Stimulated activated CD4-positive, alpha-beta T cell treated with anti-CD3 and anti-CD28 coated beads, Interleukin-12 subunit alpha, Interleukin-12 subunit beta, amount 100 ng/mL, for 24 hours (primary cell): ENCODE measurements at places on chromosomes 16 and 17.

DNA sequence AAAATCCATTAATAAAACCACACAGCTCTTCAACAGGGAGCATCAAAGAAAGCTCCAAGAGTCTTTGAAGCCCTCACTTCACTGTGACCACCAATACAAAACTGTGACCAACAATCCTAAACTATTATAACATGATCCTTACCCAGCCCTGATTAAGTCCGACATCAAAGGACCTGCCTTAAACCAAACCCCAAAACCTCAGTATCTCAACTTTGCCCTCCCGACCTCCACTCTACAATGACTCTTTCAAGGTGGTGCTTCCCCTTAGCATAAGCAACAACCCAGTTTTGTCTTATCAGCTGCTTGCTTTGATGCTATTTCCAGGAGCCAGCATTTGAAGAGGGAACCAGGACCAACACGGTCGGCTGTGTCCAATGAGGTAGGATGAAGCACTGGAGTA is 8.5 kb upstream of the PRSS22 start:
- DNase-seq: no peak

DNA sequence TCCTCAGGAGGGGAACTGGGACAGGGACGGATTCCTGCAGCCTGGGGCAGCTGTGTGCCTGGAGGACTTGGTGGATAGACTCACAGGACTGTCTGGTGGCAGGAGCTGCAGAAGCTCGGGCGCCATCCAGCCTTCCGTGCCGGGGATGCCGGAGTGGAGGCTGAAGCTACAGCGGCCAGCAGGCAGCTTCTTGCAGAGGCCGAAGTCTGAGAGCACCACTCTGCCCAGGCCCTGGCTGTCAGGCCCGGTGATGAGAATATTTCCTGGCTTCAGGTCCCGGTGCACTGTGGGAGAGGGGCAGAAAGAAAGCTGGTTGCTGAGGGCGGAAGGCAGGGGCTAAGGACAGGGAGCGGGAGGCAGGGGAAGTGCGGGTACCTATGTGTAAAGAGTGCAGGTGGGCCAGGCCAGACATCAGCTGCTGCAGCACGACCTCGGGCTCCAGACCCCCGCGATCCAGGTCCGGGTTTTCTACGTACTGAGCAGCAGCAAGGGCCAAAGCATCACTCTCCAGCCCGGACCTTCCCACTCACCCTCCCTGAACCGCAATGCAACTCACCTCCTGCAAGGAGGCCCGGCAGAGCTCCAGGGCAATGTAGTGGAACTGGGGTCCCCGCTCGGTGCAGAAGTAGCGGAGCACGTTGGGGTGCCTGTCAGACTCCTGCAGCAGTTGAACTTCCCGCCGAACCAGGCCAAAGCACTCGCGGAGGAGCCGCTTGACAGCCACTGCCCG is 16.1 kb downstream of the PLK1 start:
- DNase-seq: no peak

DNA sequence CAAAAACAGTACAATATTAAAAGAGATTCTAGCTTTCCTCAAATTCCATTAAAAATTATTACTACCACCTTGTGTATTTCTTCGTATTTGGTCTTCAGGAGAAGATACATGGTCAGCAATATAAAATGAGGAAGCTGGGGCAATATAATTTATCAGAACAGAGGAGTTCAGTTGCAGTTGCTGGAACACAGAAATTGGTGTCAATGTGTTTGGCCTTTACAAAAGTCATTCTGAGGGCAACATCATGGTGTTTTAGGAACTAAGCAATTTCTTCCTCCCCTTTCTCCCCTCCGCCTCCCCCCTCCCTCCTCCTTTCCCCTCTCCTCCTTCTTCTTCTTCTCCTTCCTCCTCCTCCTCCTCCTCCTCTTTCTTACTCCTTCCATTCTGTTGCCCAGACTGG is 102.1 kb downstream of the YPEL2 start:
- no peak for DNase-seq

- DNase-seq: no peak
Observed at GRCh38 chr17:45942284-45942683, 47.9 kb downstream of the MAPT start.

DNA sequence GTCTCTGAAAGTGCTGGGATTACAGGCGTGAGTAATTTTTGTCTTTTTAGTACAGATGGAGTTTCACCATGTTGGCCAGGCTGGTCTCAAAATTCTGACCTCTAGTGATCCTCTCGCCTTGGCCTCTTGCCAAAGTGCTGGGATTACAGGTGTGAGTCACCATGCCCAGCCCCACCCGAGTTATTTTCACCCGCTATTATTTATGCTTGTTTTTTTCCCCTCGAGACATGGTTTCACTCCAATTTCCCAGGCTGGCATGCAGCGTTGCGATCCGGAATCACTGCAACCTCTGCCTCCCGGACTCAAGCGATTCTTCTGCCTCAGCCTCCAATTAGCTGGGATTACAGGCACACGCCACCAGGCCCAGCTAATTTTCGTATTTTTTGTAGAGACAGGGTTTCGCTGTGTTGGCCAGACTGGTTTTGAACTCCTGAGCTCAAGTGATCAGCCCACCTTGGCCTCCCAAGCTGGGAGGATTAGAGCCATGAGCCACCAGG is 9.2 kb downstream of the RPL23 start:
- no peak for DNase-seq

- DNase-seq: no peak
Observed at GRCh38 chr17:39576187-39576586, 31.5 kb downstream of the NEUROD2 start.

DNA sequence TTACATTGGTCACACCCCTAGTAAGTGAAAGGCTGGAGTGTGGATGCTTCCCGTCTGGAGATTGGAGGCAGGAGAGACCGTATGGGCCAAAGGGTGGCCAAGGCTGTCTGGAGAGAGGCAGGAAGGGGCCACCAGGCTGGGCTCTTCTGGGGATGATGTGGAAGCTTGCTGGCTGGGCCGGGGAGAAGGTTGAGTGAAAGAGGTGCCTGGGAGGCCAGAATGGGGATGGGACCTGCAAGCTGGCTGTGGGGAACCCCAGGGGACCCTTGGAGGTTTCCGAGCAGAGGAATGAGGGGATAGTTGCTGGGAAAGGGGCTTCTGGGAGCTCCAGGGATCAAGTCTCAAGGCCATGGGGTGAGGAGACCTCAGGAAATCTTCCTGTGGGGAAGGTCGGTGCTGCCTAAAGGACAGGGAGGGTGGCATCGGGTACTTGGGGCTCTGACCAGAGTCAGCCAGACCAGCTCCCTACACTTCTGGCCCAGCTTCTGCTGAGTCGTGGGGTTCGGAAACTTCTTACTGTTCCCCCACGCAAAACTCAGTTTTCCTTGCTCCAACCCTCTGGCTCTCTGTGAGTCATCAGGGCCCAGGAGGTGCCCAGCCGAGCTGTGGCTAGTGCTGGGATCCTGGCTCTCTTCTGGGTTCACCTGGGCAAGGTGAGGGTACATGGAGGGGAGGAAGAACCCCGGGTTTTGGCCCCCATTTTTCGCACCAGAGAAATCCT is 3.1 kb downstream of the MRC2 start:
- DNase-seq: no peak

DNA sequence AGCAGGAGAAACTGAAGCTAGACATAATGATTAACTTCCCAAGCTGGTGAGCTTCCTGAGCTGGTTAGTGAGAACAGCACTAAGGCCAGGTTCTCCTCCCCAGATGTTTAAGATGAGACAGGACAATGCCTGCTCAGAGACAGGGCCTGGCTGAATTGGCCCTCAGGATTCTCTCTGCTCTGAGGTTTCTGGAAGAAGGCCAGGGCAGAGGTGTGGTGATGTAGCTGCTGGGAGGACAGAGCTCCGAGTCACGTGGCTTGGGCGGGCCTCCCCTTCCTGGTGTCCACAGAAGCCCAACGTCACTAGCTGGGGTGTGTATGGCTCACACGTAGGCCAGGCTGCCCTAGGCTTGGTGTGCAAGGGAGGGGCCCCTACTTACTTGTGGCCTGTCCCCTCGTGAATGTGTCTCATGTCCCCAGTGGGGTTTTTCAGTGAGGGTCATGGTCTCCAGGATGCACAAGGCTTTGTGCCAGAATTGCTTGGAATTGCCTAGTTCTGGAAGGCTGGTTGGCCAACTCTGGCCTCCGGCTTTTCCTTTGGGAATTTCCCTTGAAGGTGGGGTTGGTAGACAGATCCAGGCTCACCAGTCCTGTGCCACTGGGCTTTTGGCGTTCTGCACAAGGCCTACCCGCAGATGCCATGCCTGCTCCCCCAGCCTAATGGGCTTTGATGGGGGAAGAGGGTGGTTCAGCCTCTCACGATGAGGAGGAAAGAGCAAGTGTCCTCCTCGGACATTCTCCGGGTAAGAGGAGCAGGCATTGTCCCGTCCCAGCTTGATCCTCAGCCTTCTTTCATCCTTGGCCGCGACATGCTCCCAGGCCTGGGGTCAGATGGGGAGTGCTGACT is 3.4 kb downstream of the NOD2 start:
- no peak for DNase-seq

DNA sequence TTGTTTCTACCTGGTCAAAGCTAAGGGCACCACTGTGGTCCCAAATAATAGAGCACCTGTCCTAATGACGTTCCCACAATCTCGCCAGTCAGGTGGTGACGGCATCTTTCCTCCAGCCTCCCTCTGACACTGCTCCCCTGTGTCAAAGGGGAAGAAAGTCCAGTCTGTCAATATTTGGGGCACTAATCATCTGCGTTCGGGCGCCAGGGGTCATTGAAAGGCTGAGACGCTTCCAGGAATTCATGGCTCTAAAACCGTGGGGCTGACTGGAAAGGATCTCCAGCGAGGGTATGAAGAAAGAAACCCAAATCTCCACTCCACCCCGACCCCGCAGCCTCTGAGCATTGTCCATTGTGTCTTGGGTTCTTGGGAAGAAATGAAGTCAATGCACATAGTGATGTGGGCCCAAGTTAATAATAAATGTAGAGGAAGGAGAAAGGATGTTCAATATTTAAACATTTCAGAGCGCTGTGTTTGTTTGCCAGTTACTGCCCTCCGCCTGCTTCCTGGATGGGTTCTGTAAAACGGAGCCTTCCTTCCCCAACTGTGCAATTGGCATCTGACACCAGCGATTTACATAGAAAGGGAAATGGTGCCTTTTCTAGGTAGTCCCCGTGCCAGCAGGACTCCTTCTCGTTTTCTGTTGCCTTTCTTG is 103.2 kb downstream of the SOCS1 start:
- no peak for DNase-seq

- no peak for DNase-seq
Observed at GRCh38 chr16:87552072-87552718, 50.1 kb upstream of the JPH3 start.

DNA sequence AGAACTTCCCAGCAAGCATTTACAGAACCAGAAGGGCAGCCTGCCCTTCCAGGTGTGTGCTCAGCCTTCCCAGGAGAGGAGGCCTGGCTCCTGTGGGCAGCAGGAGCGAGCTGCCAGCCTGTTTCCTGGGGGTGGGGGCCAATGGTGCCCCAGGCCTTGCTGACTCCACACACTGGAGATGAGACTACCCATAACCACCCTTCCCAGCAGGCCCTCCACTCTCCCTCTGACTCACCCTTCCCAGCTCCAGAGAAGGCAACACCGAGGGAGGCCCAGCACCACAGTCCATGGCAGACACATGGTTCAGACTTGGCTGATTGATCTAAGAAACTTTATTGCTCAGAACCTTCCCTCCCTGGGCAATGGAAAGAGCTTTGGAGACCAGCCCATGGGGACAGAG is 1.8 kb upstream of the PRSS53 start:
- no peak for DNase-seq

DNA sequence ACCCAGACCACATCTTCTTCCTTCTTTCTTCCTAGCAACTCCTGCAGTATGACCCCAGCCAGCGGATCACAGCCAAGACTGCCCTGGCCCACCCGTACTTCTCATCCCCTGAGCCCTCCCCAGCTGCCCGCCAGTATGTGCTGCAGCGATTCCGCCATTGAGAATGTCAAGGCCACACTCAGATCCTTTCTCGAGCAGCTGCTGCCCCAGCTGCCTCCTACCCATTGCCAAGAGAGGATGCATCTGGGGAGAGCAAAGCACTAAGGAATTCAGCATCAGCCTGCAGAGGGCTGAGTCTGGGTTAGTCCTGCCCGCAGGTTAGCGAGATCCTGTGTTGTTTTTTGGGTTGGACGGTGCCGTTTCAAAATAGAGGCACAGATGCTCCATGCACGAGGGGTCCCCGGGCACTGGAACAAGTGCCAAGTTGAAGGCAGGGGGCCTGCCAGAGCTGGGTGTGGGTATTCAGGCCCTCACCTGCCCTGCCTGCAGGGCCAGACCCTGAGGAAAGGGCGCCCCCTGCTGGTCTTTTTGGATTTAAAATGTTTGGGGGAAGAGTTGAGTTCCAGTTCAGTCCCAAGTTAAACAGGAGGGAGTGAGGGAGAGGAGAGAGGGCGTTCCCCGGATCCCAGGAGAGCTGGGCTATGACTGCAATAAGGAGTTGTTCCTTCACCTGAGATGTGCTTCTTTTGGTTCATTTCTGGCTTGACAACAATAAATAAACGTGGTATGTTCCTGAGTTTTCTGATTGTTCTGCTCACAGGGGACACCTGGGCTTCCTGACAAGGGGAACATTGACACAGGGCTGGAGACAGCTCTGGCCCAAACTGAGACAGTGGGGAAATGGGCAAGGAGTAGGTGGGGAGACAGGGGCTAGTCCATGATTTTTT is 4.9 kb downstream of the CDK3 start:
- peak; percentile 63 for DNase-seq

GRCh38 chr16:53737552-53737951 is 33.6 kb downstream of the FTO start:
- DNase-seq: no peak

GRCh38 chr17:40323391-40324381 is 14.7 kb downstream of the RARA start:
- DNase-seq: no peak

GRCh38 chr17:4516735-4517134 is 18.1 kb downstream of the SPNS2 start:
- DNase-seq: no peak

DNA sequence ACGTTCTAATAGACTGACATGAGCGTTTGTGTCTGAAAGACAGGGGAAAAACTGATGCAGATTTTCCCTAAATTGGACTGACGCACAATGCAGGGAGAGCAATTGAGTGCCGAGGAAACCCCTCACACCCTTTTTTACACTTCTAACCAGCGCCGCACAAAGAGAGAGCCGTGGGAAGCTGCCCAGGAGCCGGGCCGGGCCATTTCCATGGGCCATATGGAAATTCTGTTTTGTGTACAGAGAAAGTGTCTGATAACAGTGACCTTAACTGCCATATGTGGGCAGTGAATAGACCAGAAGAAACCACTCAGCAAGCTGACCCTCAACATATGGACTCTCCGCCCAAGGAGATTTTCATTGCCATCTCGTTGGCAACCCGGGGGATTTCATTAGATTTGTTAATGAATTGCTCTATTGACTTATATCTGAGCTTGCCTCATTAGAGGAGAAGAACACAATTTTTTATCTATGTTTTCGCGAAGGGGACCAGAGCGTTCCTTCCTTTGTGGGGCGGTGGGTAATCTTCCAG is 225.9 kb upstream of the IRX3 start:
- no peak for DNase-seq

- no peak for DNase-seq
Observed at GRCh38 chr16:53920988-53921387, 217.0 kb downstream of the FTO start.

- DNase-seq: no peak
Observed at GRCh38 chr16:81253141-81253540, 14.7 kb downstream of the BCO1 start.
